GM18507 (cell line): ENCODE measurements at places on chromosomes 7 and 10.

GRCh38 chr7:46484906-46485305 lies 563.8 kb upstream of the IGFBP3 start:
- no peak for DNase-seq

DNA sequence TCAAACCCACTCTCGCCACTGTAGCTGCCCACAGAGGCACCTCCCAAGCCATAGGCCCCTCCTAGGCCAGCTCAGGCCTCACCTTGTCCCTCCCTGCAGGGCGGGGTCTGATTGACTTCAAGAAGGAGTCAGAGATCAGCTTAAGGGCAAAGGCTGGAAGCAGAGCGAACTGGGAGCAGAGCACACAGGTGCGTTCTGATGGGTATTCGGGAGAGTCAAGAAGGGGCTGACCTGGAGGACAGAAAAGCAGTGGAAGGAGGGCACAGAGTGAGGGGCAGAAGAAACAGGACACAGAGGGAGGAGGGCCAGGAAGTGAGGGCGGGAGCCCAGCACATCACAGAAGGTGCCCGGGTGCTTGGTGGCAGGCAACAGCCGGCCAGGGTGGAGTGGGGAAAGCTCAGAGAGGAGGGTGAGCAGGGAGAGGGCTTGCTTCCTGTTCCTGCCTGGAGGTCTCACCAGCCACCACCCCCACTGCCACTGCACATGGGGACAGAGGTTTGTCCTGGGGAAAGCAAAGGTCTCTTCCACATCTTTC lies at the start of gene AOC1:
Gene AOC1, plus strand, starts transcription at position 147 of the 535 bp plus-strand sequence. CDS start 3,954 bp downstream, outside the sequence.
- no peak for DNase-seq

DNA sequence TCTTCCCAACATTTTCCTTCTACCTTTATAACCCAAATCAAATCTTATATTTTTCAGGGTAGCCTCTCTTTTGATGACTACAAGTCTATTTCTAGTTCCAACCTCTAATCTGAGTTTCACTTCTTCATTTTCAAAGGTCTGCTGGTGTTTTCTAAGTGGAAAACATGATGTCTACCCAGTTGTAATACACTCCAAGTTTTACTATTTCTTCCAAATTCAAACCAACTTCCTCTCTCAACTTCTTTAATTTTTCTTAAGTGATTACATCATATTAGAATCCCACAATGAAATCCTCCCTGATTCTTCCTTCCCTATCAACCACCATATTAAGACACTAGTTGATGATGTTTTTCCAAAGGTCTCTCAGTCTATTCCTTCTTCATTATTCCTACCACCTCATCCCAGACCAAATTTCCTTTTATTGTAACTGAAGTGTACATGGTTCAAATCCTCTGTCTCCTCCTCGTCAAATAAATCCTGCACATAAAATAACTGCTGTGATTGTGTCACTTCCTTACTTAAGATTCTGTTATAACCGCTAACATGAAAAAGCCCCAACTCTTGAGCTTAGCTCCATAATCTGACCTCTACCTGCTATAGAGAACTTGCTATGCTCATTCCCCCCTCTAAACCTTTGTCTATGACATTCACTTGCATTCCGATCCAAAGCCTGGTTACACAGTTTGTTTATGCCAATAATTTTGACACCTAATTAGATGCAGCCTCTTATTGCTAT lies 12.7 kb downstream of the TAS2R38 start:
- no peak for DNase-seq

DNA sequence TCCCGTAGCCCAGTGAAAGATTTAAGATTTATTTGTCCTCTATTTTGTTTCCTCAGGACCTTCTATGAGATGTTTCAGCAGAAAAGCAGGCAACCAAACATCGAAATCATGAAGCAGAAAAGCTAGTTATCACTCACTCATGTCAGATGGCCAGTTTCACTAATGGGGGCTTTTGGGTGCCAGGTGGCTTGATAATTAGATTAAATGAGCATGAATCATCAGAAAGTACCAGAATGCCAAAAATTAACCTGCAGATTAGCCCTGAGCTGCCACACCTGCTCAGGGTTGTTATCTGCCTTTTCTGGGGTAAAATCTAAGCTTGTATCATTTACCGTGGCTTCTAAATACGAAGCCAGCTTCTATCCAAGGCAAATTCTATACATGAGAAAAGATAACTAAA lies 1017.5 kb downstream of the XPNPEP1 start:
- DNase-seq = no peak

GRCh38 chr10:72702868-72703581 lies 11.1 kb downstream of the MCU start:
- DNase-seq = peak; percentile 18

- DNase-seq = no peak
Observed at GRCh38 chr10:72250666-72251065, 23.1 kb upstream of the DDIT4 start.

DNA sequence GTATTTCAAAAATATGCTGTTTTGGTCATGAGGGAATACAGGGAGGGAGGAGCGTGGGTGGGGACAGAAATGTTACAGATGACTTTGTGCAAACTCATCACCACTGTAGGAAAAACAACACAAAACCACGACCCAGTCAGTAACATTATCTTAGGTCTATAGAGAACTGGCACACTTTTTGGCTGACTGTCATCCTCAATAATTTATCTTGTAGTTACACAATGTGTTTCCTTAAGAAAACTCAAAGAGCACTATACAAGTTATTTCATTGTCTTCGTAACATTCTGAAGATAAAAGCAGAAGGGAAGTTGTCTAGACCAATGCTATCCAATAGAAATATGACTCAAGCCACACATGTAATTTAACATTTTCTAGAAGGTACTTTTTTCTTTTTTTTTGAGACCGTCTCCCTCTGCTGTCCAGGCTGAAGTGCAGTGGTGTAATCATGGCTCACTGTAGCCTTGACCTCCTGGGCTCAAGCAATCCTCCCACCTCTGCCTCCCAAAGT lies 16.9 kb upstream of the CDK14 start:
- DNase-seq = no peak

DNA sequence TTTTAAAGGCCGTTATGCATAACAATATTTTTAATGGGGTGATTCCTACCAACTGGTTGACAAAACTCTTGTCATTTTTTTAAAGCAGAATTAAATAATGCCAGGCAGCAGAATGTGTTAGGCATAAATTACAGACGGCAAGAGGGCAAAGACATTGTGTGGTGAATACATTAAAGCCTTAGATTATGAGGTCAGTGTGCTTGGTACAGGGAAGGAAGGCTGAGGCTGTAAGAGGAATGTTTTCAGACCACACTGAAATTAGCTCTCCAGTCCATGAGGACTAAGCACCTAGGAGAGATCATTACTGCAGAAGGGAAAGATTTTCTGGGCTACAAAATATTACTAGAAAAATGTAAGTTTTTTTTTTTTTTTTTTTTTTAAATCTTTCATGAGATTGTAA lies 312.8 kb upstream of the PRKCQ start:
- no peak for DNase-seq

- no peak for DNase-seq
Observed at GRCh38 chr10:47357911-47358310, 9.7 kb downstream of the RBP3 start.

DNA sequence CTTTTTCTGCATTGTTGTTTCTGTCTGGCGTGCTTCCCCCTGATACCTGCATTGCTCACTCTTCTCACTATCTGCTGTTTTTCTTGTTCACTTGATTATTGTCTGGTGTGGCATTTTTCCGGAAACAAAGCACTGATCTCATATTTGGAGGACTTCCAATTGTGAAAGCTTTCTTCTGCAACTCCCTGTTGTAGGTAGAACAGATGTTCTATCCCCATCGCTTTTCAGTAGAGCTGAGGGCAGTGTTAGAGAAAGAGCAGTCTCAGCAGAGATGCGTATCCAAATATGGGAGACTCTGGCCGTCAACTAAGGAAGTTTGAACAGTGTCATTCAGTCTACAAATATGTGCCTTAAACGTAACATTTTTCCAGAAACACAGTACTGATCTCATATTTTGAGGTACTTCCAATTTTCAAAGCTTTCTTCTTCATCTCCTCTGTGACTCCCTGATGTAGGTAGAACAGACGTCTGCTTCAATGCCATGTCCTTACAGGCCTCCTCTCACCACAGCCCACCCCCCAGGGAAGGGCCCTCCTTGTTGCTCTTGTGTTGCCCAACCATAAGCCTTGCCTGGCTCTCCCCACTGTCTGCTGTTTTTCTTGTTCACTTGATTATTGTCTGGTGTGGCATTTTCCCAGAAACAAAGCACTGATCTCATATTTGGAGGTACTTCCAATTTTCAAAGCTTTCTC lies 27.1 kb upstream of the GJD4 start:
- no peak for DNase-seq
